ENCODE measurements at places on chromosomes 5 and 9.

GRCh38 chr5:77852514-77853352 is 76.6 kb upstream of the TBCA start:
- DNase-seq = peak; percentile 64

- no peak for DNase-seq
These were observed 4.9 kb downstream of the GARNL3 start for GRCh38 chr9:127269449-127269848.

- DNase-seq = no peak
These were observed 21.6 kb upstream of the ANXA1 start for GRCh38 chr9:73129941-73130685.

DNA sequence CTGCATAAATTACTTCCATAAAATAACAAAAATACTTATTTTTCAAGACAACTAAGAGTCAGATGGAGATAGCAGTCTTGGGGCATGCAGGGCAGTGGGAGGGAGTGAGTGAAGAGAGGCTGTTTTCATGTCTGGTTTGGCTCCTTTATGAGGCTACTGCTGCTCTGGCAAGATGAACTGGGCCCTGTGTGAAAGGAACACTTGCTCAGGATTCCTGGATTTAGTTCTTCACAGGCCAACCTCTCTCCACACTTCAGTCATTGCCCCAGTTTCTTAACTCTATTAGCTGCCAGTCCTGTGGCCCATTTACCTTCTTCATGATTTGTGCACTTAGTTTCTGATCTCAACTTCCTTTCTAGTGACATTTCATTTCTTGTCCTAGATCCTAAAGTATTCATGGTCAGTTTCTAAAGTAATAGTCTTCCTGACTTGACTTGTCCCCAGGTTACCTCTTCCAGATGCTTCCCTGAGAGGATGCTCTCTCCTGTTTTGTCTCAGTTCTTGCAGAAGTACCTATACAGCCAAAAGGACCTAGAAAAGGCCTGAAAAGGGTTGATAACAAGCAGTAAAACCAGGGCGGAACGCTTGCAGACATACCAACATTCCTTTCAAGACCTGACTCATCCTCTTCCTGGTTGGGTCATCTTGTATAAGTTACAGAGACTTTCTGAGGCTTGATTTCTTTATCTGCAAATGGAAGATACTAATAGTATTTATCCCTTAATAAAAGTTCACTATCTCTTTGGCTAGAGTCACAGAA is 77.0 kb upstream of the ZFAND5 start:
- no peak for DNase-seq

- no peak for DNase-seq
These were observed 94.2 kb downstream of the FOXD1 start for GRCh38 chr5:73354406-73354805.

DNA sequence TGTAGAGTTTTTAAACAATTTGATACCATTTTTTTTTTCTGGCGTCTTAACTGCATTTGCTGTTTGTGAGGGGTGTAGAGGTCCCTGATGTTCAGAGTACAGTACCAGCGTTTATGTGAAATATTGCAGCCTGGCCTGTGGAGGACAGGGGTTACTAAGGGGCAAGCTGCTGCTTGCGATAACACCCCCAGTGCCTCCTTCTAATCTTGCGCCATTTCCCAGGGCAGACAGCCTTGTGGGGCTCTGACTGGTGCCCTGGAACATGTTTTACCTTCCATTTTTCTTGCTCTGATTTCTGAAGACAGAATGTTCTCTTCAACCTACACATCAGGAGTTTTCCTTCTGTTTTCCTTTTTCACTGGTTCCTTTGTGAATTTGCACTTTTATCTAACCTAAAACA is 142.9 kb downstream of the DOCK8 start:
- DNase-seq = no peak

- peak; percentile 33 for DNase-seq
These were observed 57.4 kb upstream of the PLPP6 start for GRCh38 chr9:4604678-4605095.

- DNase-seq = no peak
These were observed 101.2 kb downstream of the BNC2 start for GRCh38 chr9:16769291-16769690.

- no peak for DNase-seq
These were observed 334.7 kb downstream of the ACTL7B start for GRCh38 chr9:108521063-108521590.

All from CMK (cell line).